ENCODE measurements at places on chromosomes 3 and 15.

DNA sequence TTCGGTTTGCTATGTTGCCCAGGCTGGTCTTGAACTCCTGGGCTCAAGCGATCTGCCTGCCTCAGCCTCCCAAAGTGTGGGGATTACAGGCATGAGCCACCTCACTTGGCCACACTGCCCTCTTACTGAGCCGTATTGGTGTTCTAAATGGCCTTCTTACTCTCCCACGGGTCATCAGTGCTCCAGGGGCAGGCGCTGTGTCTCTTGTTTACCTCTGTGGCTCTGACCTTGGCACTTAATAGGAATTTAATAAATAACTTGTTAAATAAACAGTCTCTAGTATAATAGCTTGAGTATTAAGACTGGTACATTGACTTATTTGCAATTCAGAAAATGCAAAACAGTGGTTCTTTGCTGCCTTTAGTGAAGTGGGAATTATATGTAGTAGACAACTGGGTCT lies 13.7 kb downstream of the FLNB start:
- no peak for DNase-seq

DNA sequence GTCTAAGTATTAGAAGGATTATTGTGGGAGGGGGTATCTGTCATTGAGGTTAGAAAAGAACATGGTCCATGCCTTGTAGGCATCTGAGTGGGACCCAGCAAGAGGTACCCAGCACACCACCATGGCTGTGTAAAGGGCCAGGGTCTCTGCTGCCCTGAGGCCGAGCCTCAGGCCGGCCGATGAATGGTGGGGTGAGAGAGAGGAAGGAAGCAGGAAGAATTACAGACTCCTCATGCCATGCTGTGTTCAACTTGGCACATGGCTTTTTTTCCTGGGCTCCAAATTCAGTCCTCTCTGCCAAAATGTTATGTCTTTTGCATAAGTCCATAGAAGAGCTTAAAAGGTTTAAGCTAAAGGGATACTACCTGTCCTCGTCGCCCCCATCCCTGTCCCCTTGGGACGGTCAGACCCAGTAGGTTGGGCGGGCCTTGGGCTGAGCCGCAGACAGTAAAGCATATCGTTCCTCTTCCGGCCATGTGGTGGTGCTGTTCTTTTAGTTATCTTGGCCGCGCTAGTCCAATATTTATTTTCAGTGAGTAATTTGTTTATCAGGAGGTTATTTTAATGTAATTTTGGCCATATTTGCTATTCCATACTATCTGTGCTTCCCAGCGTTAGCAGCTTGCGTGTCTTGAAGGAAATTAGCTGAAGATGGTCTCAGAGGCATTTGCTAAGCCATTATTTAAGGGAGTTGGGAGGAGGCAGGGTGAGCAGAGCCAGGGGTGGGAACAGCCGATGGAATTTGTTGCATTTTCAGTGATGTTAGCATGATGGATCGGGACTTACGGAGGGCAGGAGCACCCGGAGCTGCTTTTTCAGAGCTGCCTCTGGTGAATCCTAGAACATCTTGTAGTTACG lies 152.4 kb downstream of the AGBL1 start:
- DNase-seq = peak; percentile 11

- DNase-seq = no peak
Measured at GRCh38 chr15:98586066-98586465, 62.3 kb upstream of the IGF1R start.

- DNase-seq = no peak
Measured at GRCh38 chr3:160649596-160649995, 27.4 kb upstream of the ARL14 start.

DNA sequence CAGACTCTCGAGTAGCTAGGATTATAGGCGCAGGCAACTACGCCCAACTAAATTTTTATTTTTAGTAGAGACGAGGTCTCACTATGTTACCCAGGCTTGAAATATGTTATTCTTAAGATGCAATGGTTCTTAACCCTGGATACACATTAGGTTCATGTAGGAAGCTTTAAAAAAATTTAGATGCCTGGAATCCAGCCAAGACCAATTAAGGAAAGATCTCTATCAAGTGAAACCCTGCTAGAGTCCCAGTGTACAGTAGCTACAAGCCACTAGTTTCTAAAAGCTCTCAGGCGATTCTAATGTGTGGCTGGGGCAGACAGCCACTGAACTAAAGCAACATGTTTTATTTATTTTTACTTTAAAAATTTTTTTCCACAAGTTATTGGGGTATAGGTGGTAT lies 33.2 kb downstream of the TRIM69 start:
- DNase-seq = no peak

DNA sequence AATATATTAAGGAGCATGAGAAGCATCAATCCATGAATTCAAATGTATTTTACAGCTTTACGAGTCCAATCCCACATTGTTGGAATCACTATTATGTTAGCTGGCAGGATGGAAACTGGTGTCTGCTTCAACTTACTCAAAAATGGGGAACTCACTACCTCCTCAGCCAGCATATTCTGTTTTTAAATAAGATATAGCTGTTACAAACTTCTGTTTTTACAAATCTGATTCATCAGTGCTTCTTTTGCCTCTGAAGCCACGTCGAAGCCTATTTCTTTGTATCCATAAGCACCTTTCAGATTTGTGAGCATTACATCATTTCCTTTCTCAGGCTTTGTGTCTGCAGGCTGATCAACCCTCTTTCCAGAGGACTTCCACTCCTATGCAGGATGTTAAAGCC lies 105.9 kb downstream of the TPRG1 start:
- DNase-seq = no peak

DNA sequence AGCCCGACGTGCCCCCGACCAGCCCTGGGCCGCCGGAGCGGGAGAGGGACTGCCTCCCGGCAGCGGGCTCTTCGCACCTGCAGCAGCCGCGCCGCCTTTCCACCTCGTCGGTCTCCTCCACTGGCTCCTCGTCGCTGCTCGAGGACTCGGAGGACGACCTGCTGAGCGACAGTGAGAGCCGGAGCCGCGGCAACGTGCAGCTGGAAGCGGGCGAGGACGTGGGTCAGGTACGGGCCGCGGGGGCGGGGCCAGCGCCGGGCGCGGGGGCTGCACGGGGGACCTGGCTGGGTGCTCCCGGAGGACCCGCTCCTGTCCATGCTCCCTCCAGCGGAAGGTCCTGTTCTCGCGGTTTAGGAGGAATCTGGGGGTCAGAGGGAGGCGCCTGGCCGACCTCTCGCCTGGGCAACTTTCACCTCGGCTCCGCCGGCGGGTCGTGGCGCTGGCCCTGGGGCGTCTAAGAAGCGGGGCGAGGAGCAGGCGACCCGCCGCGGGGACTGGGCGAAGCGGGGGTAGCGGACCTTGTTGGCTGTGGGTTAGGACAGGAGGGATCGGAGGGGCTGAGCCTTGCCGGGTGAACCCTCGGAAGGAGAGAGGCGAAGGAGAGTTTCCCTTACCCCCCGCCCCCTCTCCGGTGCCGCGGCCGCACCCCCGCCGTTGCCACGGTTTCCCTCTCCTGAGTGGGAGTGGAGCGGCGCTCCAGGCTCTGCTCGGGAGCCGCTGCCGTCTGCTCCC lies 682 bp downstream of the ITPKA start:
- no peak for DNase-seq

DNA sequence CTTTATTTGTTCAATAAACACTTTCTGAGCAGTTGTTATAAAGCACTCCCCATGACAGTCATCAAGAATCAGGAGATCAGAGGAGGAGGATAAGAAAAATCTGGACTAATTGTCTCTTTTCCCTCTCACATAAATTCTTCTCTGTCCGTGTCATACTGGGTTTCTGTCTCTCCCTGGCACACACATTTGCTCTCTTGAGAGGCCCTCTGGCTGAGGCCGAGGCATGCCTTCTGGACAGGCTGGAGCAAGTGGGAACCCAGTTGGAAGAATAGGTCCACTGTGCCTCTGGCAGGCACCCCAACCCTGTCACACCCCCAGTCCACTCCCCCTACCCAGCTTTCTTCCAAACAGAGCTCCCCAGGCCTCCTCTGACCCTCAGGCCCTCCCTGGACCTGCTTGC lies 315.8 kb downstream of the UACA start:
- DNase-seq = no peak

- DNase-seq = no peak
Measured at GRCh38 chr15:74345051-74345450, 22.4 kb downstream of the CYP11A1 start.

DNA sequence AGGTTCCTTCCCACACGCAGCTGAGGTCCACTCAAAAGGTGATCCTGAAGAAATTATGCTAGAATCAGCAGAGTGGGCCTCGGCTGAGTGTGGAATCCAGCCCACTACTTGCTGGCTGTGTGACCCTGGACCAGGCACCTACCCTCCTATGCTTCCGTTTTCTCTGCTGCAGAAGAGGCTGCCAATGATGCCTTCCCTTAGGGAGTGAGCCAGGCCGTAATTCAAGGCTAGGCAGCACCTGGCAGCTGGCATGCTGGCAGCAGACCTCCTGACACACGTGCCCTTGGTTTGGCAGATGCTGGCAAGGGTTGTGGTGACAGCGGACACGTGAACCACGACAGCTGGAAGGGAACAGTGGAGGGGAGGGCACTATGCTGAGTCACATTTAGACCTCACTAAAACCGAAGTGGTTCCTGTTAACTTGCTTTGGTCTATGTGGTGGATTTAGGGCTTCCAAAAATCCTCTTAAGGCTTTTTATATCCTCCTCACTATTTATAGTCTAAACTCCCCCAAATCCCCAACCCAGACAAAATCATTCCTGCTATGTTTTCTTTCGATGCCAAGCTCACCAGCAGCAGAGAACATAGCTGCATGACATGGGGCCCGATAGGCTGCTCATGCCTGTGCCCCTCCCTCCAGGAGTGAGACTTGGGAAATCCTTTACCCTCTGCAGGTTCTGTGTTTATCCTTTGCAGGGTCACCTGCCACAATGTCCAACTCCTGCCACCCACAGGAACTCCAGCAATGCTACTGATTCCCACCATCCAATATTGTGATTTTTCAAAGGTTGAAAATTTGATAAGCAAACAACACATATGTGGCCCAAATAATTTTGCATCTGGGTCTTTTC lies 10.6 kb upstream of the PCSK6 start:
- no peak for DNase-seq

- DNase-seq = no peak
Measured at GRCh38 chr15:32679298-32679690, 37.8 kb downstream of the SCG5 start.

- no peak for DNase-seq
Measured at GRCh38 chr3:73796382-73796781, 171.6 kb upstream of the PDZRN3 start.

DNA sequence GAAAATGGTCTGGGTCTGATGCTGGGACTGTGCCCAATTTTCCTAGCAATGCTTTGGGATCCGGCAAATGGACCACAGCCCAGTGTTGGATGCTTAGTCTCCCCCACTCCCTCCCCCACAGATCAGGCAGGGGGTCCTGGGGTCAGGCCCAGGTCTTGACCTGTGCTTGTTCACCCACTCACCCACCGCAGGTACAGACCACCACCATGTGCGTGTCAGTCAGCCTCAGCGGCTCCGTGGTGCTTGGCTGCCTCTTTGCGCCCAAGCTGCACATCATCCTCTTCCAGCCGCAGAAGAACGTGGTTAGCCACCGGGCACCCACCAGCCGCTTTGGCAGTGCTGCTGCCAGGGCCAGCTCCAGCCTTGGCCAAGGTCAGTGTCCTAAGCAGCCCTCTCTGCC lies 10.6 kb downstream of the GRM2 start:
- no peak for DNase-seq
